ENCODE measurements at places on chromosomes 1 and 21. TPM values are rescaled to one million over a fixed set of nuclear protein-coding genes. Genes with fewer than 3 reads are reported as not detected.

GRCh38 chr1:39003281-39003680 lies 12.2 kb downstream of the AKIRIN1 start:
- no peak overlapping the region for H3K27ac ChIP-seq
- peaks cover 98% of the 10 kb centered on the region for H3K36me3 ChIP-seq
- H3K27me3 ChIP-seq: no peaks in the 10 kb centered on the region
- DNase-seq: no peak
- H3K4me1 ChIP-seq: no peaks in the 10 kb centered on the region

DNA sequence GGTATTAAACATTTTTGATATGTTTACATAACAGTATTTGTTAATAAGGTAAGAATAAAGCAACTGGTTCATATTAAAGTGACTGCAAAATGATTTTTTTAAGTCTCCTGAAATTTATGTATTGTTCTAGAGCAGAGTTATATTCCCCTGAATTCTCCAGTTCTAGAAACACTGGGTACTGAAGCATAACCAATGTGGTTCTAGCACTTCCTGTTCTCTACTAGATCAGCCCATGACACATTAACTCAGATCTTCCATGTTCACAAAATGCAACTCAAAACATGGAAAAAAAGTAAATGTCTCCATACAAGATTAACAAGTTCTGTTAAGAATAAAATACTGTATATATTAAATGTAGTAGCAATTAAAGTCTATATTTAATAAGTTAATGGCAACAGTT lies 3.9 kb downstream of the NEGR1 start:
- DNase-seq: no peak
- H3K4me1 ChIP-seq: peaks cover 11% of the 10 kb centered on the region
- H3K36me3 ChIP-seq: no peaks in the 10 kb centered on the region

GRCh38 chr1:24018611-24019580 lies 38.8 kb upstream of the SRSF10 start:
- H3K4me1 ChIP-seq: peaks cover 57% of the 10 kb centered on the region
- no peaks in the 10 kb centered on the region for H3K27me3 ChIP-seq
- peak; percentile 94 for DNase-seq

DNA sequence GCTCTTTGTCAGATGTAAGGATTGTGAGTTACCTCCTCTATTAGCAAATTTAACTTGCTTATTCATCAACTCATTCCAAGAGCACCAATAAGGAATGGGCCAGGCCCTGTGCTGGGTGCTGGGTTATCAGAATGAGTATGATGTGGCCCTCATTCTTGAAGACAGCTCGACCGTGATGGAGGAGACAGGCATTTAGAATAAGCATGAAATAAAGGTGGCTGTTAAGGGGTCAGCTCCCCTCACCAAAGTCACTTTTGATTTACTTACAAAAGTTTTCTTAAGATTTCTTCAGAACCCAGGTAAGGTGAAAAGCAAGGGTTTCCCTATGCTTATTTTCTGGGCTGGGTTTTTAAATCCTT lies 15.3 kb upstream of the PADI1 start:
- no peak overlapping the region for H3K27ac ChIP-seq
- peaks cover 4% of the 10 kb centered on the region for H3K27me3 ChIP-seq
- no peaks in the 10 kb centered on the region for H3K36me3 ChIP-seq

DNA sequence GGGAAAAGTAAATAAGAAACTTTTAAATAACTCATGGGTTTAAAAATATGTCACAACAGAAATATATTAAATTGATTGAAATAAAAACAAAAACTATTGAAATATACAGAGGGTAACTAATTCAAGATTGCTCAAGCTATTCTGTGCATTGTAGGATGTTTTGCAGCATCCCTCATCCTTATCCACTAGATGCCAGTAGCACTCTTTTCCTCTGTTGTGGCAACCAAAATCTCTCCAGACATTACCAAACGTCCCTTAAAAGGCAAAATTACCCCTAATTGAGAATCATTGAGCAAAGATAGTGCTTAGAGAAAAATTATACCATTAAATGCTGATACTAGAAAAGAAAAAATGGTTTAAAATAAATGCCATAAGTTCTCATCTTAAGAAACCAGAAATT lies 682.6 kb downstream of the RWDD3 start:
- H3K4me3 ChIP-seq: no peak overlapping the region
- H3K36me3 ChIP-seq: no peaks in the 10 kb centered on the region
- no peaks in the 10 kb centered on the region for H3K27me3 ChIP-seq
- DNase-seq: no peak
- H3K27ac ChIP-seq: no peak overlapping the region

DNA sequence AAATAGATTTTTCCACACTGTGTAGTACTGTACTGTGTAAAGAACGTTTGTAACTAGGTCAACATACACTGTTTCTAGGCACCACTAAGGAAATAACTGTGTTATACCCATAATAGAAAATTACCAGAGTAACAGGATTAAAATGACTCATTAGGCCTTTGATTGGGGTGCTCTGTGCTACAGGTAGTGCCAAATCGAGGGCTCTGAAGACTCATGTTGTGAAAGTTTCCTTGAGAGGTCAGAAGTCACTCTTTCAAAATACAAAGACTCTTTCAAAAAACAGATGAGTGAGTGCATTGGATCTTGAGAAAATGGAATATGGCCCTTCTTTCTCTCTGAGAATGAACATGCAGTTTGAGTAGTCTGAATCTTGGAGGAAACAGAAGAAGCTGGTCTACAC lies 143.0 kb downstream of the MRPL39 start:
- H3K4me1 ChIP-seq: no peaks in the 10 kb centered on the region
- no peaks in the 10 kb centered on the region for H3K27me3 ChIP-seq
- no peaks in the 10 kb centered on the region for H3K36me3 ChIP-seq
- DNase-seq: no peak
- H3K27ac ChIP-seq: no peak overlapping the region

- no peaks in the 10 kb centered on the region for H3K36me3 ChIP-seq
- H3K4me1 ChIP-seq: peaks cover 11% of the 10 kb centered on the region
- no peak overlapping the region for H3K4me3 ChIP-seq
Observed at GRCh38 chr21:32403201-32403777, 9.2 kb upstream of the EVA1C start.

DNA sequence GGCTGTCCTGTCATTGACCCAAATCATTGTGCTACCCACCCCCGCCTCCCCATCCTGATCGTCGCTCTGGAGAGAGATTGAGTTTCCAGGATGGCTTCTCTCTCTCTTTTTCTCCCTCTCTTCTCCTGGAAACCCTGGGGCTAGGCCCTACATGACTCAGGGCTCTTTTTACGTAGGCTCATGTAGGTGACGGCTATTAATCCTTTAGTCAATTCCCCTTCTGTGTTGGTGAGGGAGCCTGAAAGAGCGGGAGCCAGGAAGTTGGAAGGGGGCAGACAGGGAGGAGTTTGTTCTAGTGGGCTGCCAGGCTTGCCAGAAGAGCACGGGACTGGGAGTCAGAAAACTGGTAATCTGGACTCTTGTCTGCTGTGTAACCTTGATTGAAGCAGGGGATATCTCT lies 9.7 kb downstream of the ATP2B4 start:
- peaks cover 47% of the 10 kb centered on the region for H3K4me1 ChIP-seq
- H3K4me3 ChIP-seq: no peak overlapping the region
- H3K36me3 ChIP-seq: peaks cover 45% of the 10 kb centered on the region
- no peak for DNase-seq
- H3K27ac ChIP-seq: no peak overlapping the region

DNA sequence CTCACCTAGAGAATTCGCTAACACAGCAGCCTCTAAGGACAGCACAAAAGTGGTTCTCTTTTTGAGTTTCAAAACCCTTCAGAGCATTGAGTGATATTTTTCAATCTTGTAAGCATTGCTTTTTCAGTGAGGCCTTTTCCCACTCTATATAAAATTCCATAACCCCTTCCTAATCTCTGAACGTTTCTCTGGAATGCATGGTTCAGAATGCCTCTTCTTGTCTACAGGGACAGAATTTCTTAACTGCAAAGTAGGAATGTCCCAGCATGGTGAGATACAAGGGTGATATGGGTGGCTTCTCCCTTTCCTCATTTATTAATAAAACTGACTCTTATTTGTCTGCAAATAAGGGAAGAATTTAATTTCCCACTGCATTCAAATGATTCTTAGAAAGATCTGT lies 377.9 kb downstream of the LTN1 start:
- no peaks in the 10 kb centered on the region for H3K27me3 ChIP-seq
- H3K36me3 ChIP-seq: no peaks in the 10 kb centered on the region
- H3K27ac ChIP-seq: no peak overlapping the region
- no peak overlapping the region for H3K4me3 ChIP-seq
- no peak for DNase-seq
- no peaks in the 10 kb centered on the region for H3K4me1 ChIP-seq

DNA sequence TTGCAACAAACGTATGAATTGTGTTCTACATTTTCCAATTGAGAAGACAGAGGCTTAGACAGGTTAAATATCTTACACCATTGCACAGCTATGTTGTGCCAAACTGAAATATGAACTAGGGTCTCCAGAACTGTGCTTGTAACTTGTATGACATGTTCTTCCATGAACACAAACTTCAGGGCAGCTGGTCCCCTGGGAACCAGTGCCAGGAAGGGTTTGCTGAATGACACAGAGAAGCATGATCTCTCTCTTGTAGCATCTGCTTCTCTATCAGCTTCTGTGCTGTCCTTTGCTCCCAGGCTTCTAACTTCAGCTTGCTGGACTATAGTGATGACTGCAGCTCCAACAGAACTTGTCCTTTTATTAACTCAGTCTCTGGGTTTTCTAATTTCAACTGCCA lies 385.5 kb downstream of the SIPA1L2 start:
- H3K36me3 ChIP-seq: no peaks in the 10 kb centered on the region
- no peak for DNase-seq
- no peaks in the 10 kb centered on the region for H3K27me3 ChIP-seq
- no peak overlapping the region for H3K4me3 ChIP-seq
- H3K4me1 ChIP-seq: no peaks in the 10 kb centered on the region

DNA sequence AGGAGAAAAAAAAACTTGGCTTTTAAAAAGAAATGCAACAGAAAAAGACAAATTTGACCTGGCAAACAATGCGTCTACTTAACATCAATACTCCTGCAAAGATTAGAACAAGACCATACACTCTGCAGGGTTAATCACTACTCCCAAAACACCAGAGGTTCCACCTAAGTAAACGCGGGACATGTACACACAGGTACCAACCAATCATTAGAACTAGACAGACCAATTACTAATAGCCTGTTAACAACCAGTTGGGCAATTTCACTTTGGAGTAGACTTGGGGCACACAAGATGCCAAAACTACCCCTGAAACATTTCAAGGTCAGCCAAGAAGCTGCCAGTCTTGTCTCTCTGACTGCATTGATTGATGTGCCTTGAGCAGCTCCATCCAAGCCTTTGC lies 125.8 kb downstream of the RRAGC start:
- no peaks in the 10 kb centered on the region for H3K4me1 ChIP-seq
- no peak overlapping the region for H3K27ac ChIP-seq
- DNase-seq: no peak
- H3K27me3 ChIP-seq: peaks cover 8% of the 10 kb centered on the region
- no peaks in the 10 kb centered on the region for H3K36me3 ChIP-seq

DNA sequence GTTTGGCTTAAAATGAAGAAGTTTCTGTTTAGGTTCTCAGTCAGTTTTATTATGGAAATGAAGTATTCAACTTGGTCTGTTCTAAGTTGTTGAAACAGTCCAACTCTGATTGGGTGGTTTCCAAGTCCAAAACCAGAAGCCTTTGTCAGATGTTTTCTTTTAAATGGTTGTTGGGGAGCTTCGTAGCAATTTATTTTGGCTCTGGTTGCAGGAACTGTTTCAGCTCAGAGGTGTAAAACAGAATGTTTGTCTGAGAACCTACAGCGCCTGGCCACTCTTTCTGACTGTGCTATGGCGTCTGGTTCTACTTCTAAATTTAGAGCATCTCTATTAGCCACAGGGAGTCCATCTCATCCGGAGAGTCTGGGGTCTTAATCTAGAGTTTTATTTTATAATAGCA lies 582.6 kb upstream of the TMPRSS15 start:
- H3K27me3 ChIP-seq: no peaks in the 10 kb centered on the region
- H3K27ac ChIP-seq: no peak overlapping the region
- DNase-seq: no peak
- H3K4me1 ChIP-seq: no peaks in the 10 kb centered on the region
- no peak overlapping the region for H3K4me3 ChIP-seq

DNA sequence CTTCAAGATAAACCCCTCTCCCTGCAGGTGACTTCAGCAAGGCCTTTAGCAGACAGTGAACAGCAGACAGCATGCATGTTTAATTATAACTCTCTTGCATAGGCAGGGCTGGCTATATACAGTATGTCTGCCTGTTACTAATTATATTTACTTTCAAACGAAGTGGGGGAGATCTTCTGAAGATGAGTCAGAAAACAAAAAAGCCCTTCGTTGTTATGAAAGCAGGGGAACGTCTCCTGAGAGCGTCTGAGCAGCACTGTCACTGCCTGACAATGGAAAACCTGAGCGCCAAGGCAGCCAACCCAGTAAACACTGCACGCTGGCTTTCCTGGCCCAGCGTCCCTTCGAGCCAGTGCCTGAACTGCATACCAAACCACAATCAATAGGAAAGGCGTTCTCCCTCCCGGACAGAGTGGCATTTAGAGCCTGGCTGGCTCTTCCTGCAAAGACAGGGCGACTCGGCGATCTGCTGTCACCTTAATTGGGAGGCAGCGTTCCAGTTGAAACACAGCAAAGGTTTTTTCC lies 54.1 kb downstream of the TOMM20 start:
- peak overlapping the region; percentile 84 for H3K27ac ChIP-seq
- H3K27me3 ChIP-seq: no peaks in the 10 kb centered on the region
- no peaks in the 10 kb centered on the region for H3K36me3 ChIP-seq
- peak; percentile 51 for DNase-seq
- H3K4me1 ChIP-seq: peaks cover 84% of the 10 kb centered on the region
- peak overlapping the region; percentile 4 for H3K4me3 ChIP-seq

The SPAG17 gene
- 9.9 TPM for total RNA-seq

- no peaks in the 10 kb centered on the region for H3K36me3 ChIP-seq
- H3K27me3 ChIP-seq: peaks cover 7% of the 10 kb centered on the region
- H3K4me1 ChIP-seq: peaks cover 6% of the 10 kb centered on the region
- no peak overlapping the region for H3K27ac ChIP-seq
- DNase-seq: no peak
- H3K4me3 ChIP-seq: no peak overlapping the region
Observed at GRCh38 chr1:111920221-111921024, 69.0 kb downstream of the KCND3 start.

DNA sequence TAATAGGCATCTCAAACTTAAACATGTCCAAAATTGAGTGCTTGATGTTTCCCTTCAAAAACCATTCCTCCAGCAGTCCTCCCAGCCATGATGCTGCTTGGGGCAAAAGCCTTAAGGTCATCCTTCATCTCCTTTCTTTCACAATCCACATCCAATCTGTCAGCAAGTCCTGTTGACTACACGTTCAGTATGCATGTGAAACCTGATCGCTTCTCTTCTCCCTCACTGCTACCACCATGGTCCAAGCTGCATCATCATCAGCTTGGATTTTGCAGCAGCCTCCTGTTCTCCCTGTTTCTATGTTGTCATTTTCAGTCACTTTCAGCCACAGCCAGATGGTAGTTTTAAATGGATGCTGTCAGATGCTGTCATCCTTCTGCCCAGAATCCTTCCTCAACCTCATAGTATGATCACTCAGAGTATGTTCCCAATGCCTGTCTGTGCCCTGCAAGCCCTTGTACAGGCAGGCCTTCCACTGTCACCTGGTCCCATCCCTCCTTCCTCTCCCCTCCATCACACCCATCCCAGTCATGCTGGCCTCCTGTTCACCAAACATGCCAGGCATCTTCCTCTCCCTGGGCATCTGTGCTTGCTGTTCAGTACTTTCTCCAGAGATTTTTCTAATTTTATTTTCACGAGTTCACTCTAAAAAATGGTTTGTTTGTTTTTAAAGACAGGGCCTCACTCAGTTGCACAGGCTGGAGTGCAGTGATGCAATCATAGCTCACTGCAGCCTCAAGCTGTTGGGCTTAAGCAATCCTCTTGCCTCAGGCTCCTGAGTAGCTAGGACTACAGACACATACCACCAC lies 66.0 kb downstream of the SYDE2 start:
- no peaks in the 10 kb centered on the region for H3K36me3 ChIP-seq
- H3K4me3 ChIP-seq: no peak overlapping the region
- no peaks in the 10 kb centered on the region for H3K27me3 ChIP-seq
- peak overlapping the region; percentile 70 for H3K27ac ChIP-seq
- H3K4me1 ChIP-seq: peaks cover 24% of the 10 kb centered on the region
- peak; percentile 69 for DNase-seq

The SYT6 gene
- total RNA-seq: not detected

Measured in lower lobe of right lung (tissue), 2 donors.